ENCODE measurements at places on chromosomes 2 and 18.
A peak's percentile ranks its signal among the peaks of the same experiment; 100 is the strongest.

DNA sequence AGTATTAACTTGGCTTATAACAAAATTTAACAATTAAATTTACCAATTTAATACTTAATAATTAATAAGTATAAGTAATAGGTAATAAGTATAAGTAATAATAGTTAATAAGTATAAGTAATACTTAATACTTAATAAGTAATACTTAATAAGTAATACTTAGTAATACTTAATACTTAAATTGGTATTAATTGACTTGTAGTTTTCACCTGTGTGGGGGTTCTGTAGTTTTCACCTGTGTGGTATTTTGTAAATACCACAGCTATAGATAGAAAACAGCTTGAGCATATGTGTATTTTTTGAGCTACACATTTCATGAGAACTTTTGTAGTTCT is 55.4 kb downstream of the MAPRE2 start:
- no peak for DNase-seq

- DNase-seq, result no peak
Measured at GRCh38 chr18:10449396-10449795, 5.0 kb upstream of the APCDD1 start.

GRCh38 chr2:149021271-149021719 is 17.2 kb upstream of the LYPD6B start:
- DNase-seq, result no peak

DNA sequence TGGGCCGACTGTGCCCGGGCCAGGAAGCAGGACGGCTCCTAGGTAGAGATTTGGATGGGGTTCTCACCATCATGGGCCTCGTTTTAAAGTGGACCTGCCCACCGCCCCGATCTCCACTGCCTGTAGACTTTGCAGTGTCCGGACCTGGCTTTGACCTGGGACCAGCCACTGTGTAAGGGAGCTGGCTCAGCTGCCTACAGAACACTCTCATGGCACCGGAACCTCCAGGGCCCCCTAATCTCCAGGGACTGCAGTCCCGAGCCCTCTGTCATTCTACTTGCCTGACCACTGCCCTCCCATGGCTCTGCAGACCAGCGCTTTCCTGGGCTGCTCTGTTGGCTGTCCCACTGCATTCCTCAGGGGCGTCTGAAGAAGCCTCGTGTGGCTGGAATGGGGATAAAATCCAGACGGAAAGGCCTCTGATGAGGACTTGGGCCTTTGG is 120.8 kb downstream of the GLI2 start:
- DNase-seq, result no peak

- DNase-seq, result peak; percentile 56
Measured at GRCh38 chr18:21682371-21683051, 22.1 kb downstream of the ABHD3 start.

- no peak for DNase-seq
Measured at GRCh38 chr18:35740656-35741055, 159.1 kb downstream of the GALNT1 start.
